ENCODE measurements at places on chromosomes 3 and 15. TPM values are rescaled to one million over a fixed set of nuclear protein-coding genes. Genes with fewer than 3 reads are reported as not detected.

SCG5 gene
- total RNA-seq, result 10.8 TPM

FGF7 gene
- total RNA-seq, result 31.8 TPM

FAM81A gene
- total RNA-seq, result 2.2 TPM

GHSR gene
- total RNA-seq, result not detected

DNA sequence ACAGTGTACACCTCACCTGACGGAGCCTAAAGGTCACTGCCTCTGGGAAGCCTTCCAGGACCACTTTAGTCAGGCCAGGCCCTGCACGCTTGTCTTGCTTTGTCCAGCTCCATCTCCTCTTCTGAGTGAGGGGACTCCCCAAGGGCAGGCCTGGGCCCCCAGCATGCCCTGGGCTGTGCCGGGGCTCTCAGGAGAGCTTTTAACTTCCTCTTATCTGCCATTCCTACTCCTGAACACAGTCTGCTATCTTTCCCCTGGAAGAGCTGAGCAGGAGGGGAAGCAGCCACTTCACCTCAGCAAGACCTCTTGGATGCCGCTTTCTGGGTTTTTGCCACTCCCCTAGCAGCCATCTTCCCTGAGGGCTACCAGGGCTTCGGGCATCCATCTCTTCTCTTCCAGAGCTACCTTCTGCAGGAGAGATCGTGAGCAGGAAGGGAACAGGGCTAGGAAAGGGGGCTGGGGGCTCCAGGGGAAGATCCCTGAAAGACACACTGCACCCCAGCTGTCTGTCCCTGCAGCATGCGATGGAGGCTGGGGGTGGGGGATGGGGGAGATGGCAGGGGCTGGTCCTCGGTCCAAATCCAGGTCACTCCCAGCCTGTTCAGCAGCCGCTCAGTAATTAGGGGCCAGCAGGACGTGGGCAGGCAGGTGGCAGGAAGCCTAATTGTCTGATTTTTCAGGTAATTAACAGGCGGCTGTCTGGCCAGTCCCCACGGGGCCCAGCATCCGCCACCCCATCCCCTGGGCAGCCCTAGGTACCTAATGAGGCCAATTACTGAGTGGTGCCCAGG is 19.9 kb upstream of the RPL29 start:
- no peak for DNase-seq

DNA sequence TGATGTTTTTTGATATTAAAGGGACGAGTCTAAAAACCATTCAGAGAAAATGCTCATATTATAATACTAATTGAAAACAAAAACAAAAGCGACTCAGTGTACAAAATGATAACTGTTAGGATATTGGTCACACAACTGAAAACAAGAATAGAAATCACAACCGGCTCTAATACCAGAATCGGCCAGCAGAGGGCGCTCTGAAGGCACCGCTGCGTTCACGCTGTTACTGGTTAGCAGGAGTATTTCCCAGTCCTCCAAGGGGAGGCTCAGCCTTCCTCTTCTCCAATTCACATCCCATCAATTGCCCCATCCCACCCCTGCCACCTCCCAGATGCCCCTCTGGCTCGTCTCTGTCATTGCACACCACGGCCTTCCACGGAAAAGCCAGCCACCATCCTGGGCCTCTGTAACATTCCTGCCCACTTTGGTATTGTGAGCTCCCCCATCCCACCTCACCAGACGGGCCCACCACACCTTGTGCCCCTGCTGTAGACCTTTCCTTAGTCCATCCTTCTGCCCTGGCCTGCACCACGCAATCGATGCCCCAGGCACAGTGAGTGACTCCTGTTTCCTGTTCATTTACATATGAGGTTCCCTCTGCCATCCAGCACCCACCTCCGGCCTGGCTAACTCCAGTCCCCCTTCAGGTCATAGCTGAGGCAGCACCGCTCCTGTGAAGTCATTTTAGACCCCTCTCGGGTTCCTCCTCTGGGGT is 8.5 kb downstream of the FAM107A start:
- DNase-seq, result peak; percentile 73

DNA sequence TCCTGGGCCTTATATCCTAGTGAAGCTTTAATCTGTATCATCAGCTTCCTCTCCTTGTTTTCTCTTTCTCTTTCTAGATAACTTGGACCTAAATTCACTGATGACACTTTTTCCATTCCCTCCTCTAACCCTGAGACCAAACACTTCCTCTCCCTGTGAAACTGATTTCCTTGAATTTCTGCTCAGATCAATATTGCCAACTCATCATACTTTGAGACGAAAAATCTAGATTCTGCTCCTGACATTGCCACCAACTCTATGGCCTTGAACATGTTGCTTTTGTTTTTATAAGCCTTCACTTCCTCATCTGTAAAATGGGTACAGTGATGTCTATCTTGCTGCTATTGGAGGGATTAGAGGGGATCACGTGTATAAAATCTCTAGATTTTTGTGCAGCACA is 42.7 kb upstream of the RASGRF1 start:
- no peak for DNase-seq

GRCh38 chr3:47643092-47643491 is 64.4 kb upstream of the CSPG5 start:
- no peak for DNase-seq

DNA sequence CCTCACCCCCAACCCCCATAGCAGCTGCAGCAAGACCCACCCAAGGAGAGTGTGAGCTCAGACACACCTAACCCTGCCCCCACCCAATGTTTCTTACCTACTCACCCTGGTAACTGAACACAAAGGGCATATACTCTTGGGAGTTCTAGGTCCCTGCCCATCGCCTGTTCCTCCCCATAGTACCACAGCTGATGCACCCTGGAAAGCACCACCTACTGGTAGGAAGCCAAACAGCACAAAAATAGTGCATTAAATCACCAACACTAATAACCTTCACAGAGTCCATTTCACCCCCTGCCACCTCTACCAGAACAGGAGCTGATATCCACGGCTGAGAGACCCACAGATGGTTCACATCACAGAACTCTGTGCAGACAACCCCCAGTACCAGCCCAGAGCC is 245.2 kb downstream of the EFHB start:
- DNase-seq, result no peak
